ENCODE measurements at places on chromosomes 13 and 19. TPM values are rescaled to one million over a fixed set of nuclear protein-coding genes. Genes with fewer than 3 reads are reported as not detected.
A peak's percentile ranks its signal among the peaks of the same experiment; 100 is the strongest.

GRCh38 chr13:75647126-75647784 lies 11.1 kb downstream of the LMO7 start:
- peak; percentile 28 for DNase-seq

ZNF878 gene
- polyA plus RNA-seq = not detected

ZNF497 gene
- polyA plus RNA-seq = 1.9 TPM

GAPDHS gene
- not detected for polyA plus RNA-seq

GRCh38 chr13:52665325-52665724 lies 12.7 kb downstream of the SUGT1 start:
- peak; percentile 12 for DNase-seq
